ENCODE measurements at places on chromosomes 3 and 15.

DNA sequence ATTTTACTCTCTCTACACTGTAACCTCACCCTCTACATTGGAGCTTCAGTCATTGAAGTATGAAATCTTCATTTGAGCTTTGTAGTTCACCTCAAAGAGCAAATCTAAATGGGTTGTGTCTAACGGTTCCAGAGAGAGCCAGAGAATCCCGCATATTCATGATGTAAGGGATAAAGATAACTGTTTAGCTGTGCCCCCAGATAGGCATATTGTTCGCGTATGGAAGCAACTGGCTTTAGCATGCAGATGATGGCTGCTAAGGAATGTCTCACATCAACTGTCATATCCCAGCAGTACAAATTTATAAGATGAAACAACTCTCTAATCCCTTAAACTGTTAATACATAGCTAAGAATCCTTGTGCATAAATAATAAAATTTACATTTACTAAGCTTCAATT, 412.7 kb upstream of the ROBO2 start:
- DNase-seq: no peak

DNA sequence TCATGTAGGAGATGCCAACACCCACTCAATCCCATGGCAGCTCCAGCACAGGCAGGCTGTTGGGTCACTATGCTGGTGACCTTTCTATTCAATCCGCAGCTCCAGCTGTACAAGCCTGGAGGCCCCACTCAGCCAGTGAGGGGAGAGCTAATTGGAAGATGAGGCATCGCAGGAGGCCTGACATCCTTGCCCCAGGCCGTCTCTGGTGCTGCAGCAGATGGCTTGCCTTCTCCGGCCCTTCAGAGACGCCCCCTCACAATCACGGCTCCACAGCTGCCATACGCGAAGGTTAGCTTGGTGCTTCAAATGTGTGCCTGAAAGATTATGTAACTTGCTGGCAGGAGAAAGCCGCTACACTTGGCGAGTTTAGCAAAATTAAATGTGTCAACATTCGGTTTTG, 104.2 kb upstream of the CLSTN2 start:
- no peak for DNase-seq

GRCh38 chr15:45428491-45428890, 50.1 kb upstream of the GATM start:
- no peak for DNase-seq

DNA sequence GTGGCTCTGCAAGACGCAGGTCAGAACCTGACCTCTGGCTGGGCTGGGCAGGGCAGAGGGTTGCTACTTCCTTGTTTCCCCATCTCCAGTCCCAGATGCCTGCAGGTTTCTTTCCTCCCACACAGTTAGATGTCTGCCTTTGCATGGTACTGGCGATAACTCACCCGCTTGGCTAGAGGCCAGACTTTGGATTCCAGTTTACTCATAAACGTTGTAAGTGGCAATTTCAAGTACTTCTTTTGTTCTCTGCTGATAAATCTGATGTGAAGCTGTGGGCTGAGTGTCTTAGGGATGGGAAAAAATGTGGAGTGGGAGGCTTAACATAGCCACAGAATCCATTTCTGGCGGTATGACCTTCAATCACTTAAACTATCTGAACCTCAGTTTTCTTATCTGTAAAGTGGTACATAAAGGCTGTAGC, 194.2 kb downstream of the EBLN2 start:
- peak; percentile 4 for DNase-seq

GRCh38 chr3:34920806-34921205, 718.5 kb upstream of the ARPP21 start:
- DNase-seq: no peak

DNA sequence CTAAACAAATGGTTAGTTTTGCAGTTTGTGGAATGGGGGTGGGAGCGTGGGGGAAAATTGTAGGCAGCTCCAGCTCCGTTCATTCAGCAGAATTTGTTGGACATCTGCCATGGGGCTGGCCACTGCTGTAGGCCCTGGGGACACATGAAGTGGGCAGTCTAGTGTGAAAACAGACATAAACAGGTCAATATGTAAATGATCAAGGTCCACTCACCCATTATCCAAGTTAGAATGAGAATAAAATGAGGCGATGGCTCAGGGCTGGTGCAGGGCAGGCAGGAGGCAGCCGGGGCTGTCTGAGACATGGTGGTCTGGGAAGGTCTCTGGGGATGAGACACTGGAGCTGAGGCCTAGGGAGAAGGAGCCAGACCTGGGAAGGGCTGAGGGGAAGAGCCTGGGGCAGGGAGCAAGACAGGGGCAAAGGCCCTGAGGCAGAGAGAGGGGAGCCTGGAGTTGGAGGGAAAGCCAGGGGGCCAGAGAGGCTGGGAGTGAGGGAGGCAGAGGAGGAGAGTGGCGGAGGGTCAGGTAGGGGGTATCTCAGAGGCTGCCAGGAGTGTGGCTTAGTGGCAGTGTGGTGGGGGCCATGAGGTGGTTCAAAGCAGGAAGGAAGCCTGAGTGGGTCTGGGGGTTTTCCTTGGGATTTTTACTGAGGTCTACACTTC, 6.2 kb upstream of the SLC6A6 start:
- no peak for DNase-seq

GRCh38 chr3:54126551-54126950, 4.2 kb downstream of the CACNA2D3 start:
- DNase-seq: no peak

- DNase-seq: peak; percentile 71
These were observed at the start of gene LOXL1 for GRCh38 chr15:73926219-73927002. Gene LOXL1 (plus strand): TSS chr15:73926462. CDS start chr15:73926784, 322 bp downstream.

GRCh38 chr15:49331951-49332350, 91.1 kb upstream of the FGF7 start:
- no peak for DNase-seq

GRCh38 chr3:24133436-24133835, 188.3 kb downstream of the NR1D2 start:
- no peak for DNase-seq

DNA sequence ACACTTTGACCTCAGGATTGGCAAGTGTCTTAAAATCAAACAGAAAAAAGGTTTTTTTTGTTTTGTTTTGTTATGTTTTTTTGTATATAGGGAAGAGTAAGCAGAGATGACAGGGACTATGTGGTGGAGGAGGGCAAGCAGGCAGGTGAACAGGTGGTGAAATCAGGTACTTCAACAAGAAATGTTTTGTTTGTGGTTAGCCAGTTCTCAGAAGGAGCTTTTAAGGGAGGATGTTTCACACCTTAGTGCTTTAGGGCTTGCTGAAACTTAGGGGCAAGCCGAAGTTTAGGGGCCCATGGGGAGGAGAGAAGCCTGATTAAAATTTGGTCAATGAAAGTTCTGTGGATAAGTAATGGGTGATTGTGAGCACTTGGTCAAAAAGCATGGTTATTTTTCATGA, 370.7 kb upstream of the SLCO3A1 start:
- DNase-seq: no peak

- DNase-seq: no peak
These were observed 221.8 kb upstream of the TGFBR2 start for GRCh38 chr3:30384546-30385072.

DNA sequence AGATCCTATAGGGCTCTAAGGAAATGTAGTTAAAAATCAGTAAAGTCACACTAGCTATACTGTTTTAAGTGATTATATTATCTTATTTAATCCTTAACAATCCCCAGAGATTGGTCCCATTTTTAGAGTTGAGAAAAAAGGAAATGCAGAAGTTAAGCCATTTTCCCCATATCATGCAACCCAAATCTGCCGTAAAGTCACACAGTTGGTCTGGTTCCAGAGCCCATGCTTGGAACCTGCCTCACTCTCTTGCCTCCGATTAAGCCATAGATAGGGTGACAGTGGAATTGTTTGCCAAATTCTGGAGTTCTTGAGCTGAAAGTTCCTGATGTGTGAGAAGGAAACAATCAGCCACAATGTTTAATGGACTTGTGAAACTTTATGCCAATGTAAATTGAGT, 2.3 kb upstream of the P2RY13 start:
- no peak for DNase-seq

DNA sequence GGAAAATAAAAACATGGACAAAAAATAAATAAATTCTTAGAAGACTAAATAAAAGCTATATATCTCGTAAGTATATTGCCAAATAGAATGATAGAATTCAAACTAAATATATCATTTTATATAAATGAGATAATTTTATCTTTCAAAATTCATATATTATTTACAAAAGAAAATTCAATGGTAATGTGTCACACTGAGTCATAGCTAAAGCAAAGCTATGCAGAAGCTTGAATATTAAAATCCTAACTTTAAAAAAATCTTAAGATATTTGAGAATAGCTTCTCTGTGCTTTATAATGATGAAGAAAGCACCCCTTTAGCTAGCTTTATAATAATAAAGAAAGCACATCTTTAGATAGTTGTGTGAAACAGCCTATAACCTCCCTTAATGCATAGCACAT, 1010.8 kb downstream of the OTOL1 start:
- DNase-seq: no peak

DNA sequence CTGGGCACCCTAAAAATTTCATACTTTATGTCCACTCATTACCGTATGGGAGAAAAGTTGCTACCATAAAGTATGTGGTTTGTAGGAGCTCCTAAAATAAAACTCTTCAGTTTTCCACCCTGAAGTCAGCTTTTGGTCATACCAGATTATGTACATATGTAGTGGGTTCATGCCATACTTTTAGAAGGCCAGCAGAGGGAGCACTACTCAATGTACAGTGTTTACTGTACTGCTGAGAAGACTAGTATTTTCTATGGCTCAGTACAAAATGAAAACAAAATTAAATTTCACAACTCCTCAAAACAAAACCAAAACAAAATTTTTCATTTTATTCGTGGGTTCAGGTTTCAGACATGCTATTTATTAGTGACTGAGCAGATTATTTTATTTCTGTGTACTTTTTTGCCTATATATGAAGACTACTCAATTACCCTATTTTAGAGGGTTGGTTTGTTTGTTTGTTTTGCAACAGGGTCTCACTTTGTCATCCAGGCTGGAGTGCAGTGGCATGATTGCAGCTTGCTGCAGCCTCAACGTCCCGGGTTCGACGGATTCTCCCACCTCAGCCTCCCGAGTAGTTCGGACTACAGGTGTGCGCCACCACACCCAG, 24.3 kb downstream of the NXPE3 start:
- DNase-seq: peak; percentile 54

DNA sequence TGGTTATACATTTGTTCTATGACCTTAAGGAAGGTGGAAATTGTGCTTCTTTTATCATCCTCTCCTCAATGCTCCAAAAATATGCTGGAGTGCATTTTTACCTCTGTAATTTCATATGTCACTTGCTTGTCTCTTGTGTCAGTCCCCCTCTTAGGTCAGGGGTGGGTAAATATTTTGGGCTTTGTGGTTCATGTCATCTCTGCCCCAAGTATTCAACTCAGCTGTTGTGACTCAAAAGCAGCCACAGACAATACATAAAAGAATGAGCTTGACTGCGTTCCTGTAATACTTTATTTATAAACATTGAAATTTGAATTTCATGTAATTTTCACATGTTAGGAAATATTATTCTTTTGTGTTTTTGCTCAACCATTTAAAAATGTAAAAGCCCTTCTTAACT, 60.4 kb upstream of the SLC24A5 start:
- no peak for DNase-seq

DNA sequence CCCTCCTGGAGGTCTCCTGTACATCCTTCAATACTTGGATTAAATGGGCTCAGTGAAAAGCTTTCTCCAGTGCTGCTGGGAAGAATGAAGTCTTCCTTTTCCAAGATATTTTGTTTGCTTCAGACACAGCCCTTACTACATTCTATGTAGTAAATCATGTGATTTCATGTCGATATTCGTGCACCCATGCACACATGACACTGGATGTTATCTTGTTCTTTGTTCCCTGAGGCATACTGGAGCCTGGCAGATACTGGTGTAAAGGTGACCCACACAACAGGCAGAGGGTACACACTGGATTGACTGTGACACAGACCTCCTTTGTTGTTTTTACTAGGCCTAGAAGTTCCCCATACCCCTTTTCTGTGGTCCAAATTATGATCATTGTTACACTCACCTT, 40.3 kb upstream of the ATP2C1 start:
- DNase-seq: no peak

GRCh38 chr3:12896063-12896985, 55.0 kb upstream of the RPL32 start:
- no peak for DNase-seq

DNA sequence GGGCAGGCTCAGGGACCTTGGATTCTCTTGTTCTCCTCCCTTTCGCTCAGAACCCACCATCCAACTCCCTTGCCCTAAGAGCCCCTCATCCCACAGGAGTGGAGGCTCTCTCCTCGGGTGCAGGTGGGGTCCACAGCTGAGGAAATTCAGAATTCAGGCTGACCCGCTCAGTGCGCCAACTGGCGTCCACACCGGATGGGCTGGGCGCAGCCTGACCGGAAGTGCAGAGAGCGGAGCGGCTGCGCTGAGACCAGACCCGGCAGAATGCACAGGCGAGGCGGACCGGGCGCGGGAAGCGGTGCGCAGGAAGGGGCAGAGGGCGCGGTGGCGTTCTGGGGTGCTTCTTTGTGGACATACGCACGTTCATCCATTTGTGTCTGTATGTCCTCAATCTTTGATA, 210.4 kb upstream of the NDN start:
- no peak for DNase-seq

DNA sequence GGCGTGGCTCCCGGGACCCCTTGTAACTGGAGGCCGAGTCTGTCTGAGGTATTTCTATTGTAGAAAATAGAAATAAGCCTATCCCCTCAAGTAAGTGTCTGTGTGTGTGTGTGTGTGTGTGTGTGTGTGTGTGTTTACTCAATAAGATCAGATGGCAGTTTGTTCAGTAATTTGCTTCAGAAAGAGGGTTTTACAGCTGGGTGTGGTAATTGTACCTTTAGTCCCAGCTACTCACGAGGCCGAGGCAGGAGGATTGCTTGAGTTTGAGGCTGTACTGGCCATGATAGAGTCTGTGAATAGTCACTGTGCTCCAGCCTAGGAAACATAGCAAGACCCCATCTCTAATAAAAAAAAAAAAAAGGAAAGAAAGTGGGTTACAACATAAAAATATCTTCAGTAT, 8.7 kb downstream of the SPINT1 start:
- DNase-seq: no peak

DNA sequence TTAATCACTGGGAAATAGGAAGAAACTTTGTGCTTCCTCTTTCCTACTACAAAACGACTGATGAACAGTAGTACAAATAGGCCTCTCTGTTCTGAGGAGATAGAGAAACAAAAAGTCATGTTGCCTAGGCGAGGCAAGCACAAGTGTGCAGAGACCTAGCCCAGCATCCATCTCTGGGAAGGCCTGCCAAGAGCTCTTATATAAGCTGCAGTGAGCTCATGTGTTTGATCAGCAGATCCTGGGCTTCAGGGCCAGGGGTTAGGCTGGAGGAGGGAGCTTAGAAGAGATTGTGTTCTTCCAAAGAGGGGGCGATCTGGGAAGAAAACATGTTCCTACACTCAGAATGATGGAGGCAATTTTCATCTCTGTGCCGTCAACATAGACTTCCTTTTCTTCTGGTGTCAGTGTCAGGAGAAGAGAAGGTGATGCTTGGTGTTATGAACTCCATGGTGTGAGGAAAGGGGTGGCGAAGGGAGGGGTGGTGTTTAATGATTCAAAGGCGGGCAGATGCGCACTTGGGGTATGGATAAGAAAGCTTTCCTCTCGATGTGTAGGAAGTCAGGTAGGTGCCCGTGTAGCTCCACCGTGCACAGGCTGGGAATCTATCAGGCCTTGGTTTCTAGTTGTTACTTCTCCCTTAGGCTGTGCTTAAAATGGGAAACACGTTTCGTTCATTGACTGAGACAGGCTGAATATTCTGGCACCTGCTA, 29.5 kb upstream of the ETV5 start:
- no peak for DNase-seq

GRCh38 chr3:28022916-28023315, 218.5 kb upstream of the CMC1 start:
- no peak for DNase-seq

Data from AG04450 (cell line).